ENCODE measurements at places on chromosomes 12 and 14.

GRCh38 chr12:63919756-63920155 lies 75.3 kb downstream of the SRGAP1 start:
- DNase-seq = no peak

DNA sequence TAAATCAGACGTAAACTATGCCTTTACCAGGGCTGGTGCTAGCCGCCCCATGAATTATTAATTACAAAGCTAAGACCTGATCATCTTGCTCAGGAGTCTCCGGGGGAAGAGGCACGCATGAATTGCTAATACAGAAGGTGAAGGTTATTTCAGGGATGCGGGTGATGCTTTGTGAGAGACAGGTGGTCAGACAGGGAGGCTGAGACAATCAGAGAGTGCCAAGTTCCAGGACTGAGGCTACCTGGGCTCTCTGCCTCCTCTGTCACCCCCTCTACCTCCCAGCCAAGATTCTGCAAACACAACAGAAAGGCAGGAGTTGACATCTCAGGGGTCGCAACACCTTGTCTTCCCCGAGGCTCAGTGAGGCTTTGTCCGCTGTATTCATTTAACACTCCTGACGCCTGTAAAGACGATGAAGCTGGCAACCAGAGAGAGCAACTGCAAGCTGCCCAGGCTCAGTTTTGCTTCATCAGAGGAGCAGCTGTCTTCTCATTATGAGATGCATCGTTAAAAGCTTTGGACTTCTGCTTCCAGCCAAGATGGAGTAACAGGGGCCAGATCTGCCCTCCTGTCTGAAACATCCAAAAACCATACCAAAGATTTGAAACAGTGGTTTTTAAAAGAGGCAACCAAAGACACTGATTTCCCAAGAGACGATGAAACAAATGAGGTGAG lies 46.6 kb downstream of the PRIMA1 start:
- DNase-seq = no peak

DNA sequence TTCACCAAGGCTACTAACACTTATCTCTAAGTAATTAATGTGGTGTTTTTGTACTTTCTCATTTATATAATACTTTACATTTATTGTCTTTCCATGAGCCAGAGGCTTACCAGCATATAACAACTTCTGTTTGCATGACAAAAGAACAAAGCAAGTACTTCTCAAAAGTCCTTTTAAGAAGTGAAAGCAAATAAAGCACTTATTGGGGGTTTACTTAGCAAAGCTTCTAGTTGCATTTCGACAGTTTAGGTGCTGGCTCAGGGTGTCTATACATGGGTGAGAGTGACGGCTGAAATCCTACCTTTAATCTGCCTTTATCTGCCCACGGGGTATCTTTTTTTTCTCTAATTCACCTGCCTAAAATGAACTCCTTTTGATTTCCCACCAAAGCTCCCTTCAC lies 21.0 kb upstream of the DCN start:
- DNase-seq = no peak

DNA sequence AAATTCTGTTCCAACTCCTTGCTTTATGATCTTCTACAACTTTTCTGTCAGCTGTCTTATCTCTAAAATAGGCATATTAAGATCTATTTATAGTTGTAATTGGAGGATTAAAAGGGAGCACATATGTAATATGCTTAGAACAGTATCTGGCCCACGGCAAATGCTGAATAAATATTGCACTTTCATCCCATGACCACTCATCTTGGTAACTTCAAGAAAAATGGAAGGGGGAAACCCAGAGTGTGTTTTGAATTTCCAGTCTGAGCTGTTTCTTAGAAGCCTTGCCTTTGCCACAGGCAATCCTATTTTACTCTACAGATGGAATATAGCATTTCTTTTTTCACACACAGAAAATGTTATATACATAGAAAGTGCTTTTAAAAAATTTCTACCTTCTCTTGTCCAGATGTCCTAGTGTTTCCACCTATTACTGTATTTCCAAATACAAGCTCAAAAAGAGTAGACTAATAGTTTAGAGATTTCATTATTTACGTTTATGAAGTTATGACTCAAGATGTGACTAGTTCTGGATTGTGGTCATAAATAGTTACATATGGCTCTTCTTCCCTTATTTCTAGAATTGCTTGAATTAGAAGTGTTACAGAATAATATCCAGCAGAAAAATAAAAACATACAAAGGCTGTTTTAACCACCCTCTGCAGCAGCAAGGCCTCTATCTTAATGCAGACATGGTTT lies 6.2 kb upstream of the STXBP6 start:
- no peak for DNase-seq

GRCh38 chr12:112353393-112353792 lies 28.8 kb downstream of the HECTD4 start:
- no peak for DNase-seq

DNA sequence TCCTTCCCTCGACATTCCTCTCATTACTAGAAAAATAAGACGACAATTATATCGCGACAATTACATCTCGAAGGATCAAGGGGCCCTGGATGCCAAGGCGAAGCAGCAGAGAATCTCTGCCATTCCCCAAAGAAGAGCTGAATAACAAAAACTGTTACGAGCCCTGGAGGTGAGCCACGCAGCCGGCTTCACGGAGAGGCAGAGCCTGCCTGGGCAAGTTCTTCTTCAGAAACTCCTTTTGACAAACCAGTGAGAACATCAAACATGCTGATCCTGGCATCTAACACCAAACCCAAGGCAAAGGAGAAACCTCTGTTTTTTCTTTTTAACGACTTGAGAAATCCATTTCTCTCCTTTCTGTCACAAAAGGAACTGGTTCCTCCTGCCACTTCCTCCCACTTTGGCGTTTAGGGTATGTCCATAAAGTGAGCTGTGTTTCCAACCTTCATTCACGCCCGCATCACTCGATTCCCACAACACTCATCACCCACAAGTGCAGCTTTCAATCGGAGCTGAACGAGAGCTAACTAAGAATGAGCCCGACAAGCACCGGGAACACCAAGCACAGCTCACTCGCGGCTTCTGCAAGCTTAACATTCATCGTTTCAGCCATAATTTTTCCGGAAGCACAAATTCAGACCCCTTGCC lies 21.5 kb downstream of the CCDC88C start:
- no peak for DNase-seq

DNA sequence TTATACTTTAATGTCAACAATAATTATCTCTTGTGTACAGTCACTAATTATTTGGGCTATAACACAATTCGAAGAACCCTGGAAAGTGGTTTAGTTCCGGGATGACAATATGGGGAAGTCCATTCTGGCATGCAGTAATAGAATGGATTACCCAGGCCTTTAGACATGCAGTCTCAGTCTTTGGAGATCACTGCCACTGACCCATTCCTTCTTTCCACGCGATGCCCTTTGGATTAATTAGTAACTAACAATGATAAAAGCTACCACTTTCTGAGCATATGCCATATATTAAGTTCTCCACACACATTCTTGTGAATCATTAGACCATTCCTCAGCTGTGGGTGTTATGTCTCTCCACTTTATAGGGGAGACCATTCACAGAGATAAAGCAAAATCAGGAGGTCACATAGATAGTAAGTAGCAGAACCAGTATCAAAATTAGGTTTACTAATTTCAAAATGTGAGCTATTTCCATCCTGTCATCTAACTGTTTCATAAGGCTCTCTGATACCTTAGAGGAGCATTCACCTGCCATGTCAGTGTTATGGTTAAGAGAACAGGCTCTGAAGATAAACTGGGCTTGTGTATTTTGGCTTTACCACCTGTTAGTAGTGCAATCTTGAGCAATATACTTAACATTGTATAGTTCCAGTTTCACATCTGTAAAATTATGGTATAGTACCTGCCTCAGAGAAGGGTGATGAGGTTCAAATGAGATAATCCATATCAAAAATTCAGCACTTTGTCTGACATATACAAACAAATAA lies 27.2 kb upstream of the KCNJ8 start:
- DNase-seq = no peak

- no peak for DNase-seq
These were observed 296.0 kb upstream of the LMO3 start for GRCh38 chr12:16901946-16902345.

GRCh38 chr14:104998801-104999200 lies 13.2 kb downstream of the CLBA1 start:
- no peak for DNase-seq

GRCh38 chr14:95287176-95287754 lies 32.4 kb downstream of the CLMN start:
- DNase-seq = no peak

DNA sequence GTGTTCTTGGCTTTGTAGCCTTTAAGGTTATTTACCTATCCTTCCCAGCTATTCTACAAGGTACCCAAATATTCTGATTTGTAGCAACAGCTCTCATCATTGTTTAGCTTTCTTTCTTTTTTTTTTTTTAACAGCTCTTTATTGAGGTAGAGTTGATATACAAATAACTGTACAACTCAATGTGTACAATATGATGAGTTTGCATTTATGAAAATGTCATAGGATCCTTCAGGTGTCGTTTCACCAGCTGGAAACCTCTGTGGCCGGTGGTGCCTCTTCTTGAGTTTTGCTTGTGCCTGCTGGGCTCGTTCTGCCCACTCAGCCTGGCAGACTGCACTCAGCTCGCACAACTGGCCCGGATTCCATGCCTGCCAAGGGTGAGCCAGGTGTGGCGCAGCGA lies 26.9 kb upstream of the TBPL2 start:
- DNase-seq = no peak
